ENCODE measurements at places on chromosomes 2 and 18. TPM values are rescaled to one million over a fixed set of nuclear protein-coding genes. Genes with fewer than 3 reads are reported as not detected.

The TUBA3E gene
- not detected for total RNA-seq

The PAIP2B gene
- total RNA-seq = 6.3 TPM

The GPR39 gene
- 7.7 TPM for total RNA-seq

The DSC2 gene
- 27.7 TPM for total RNA-seq

The WDR75 gene
- total RNA-seq = 34.4 TPM

The PDE1A gene
- total RNA-seq = 6.5 TPM

The SGPP2 gene
- total RNA-seq = 1.2 TPM

The SDC1 gene
- total RNA-seq = 55.4 TPM

The ODC1 gene
- total RNA-seq = 126 TPM

The SLC9A2 gene
- 5.1 TPM for total RNA-seq

The SPDYA gene
- total RNA-seq = 1.2 TPM

The MAPK4 gene
- total RNA-seq = 7.9 TPM

The IL18R1 gene
- 6.7 TPM for total RNA-seq

The SETBP1 gene
- total RNA-seq = 34.4 TPM

The LDLRAD4 gene
- 104 TPM for total RNA-seq

The L3MBTL4 gene
- total RNA-seq = 14.9 TPM

The ZNF892 gene
- 21.2 TPM for total RNA-seq

The INO80B gene
- 21.7 TPM for total RNA-seq

The BCL11A gene
- total RNA-seq = 10.1 TPM

The CD28 gene
- total RNA-seq = 13.0 TPM

The DLGAP1 gene
- total RNA-seq = 20.7 TPM

The GPR75 gene
- 0.72 TPM for total RNA-seq

The COL6A3 gene
- total RNA-seq = 1,957 TPM

The NEMP2 gene
- 11.6 TPM for total RNA-seq

The SKOR2 gene
- 0.48 TPM for total RNA-seq

The CNTNAP5 gene
- 2.6 TPM for total RNA-seq

The E2F6 gene
- 13.2 TPM for total RNA-seq

The KLHL29 gene
- total RNA-seq = 2.6 TPM

The RAD51AP2 gene
- total RNA-seq = 11.6 TPM

The SEMA4F gene
- total RNA-seq = 26.5 TPM

The ETAA1 gene
- total RNA-seq = 33.0 TPM

The TTR gene
- 15.6 TPM for total RNA-seq

The ARMC9 gene
- 25.8 TPM for total RNA-seq

The CYP26B1 gene
- total RNA-seq = 0.48 TPM

The LYPD1 gene
- 0.72 TPM for total RNA-seq

The TMEM200C gene
- total RNA-seq = 5.1 TPM

The IL1A gene
- 1.4 TPM for total RNA-seq

The REG1A gene
- not detected for total RNA-seq

The DNPEP gene
- 26.0 TPM for total RNA-seq

The ARHGEF33 gene
- total RNA-seq = 1.2 TPM

The GALR1 gene
- 3.6 TPM for total RNA-seq

The FOXD4L1 gene
- 0.96 TPM for total RNA-seq

The MC4R gene
- total RNA-seq = 4.1 TPM
